Muscle of leg (tissue), 16 donors: ENCODE measurements at places on chromosomes 1 and 21.

DNA sequence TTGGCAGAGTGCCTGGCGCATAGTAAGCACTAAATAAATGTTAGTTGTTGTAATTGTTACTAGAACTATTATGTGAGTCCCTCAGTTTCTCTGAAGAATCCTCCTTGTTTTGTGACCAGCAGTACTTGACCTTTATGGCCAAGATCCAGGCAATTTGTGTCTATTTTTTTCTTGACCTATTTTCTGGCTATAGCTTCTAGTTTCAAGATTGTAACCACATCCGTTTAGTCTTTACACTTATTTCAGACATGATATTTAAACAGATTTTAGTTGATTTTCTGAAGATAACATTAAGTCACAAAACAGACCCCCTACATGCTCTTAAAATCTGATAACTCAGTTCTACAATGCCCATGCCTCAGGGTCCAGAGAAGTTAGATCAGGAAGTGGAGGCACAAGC lies 50.3 kb downstream of the CDC7 start:
- no peak for DNase-seq

- peak; percentile 64 for DNase-seq
Measured at GRCh38 chr1:109186733-109187086, 27.0 kb upstream of the SARS1 start.

- no peak for DNase-seq
Measured at GRCh38 chr1:29964718-29965533, 728.6 kb downstream of the PTPRU start.

GRCh38 chr1:51875291-51875772 lies 3.2 kb downstream of the NRDC start:
- no peak for DNase-seq

DNA sequence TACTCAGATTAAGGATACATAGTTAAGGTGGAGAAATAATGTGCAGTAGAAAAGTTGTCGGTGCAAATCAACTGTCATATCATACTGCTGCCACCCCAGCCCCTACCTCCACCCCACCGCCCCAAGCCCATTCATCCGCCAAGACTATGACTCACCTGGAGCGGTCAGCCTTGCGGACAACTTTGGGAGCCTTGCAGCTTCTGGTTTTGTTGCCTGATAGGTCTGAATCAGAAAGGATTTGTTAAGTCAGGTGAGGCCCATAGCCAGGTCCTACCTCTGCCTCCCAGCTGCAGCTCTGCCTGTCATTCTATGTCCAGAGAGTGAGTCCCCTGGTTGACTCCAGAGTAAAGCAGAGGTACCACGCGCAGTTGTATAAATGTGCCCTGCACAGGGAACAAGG lies 12.6 kb downstream of the C1orf162 start:
- no peak for DNase-seq
